ENCODE measurements at places on chromosomes 7 and 10.

GRCh38 chr10:125628104-125629049 is 54.6 kb downstream of the TEX36 start:
- DNase-seq, result no peak

DNA sequence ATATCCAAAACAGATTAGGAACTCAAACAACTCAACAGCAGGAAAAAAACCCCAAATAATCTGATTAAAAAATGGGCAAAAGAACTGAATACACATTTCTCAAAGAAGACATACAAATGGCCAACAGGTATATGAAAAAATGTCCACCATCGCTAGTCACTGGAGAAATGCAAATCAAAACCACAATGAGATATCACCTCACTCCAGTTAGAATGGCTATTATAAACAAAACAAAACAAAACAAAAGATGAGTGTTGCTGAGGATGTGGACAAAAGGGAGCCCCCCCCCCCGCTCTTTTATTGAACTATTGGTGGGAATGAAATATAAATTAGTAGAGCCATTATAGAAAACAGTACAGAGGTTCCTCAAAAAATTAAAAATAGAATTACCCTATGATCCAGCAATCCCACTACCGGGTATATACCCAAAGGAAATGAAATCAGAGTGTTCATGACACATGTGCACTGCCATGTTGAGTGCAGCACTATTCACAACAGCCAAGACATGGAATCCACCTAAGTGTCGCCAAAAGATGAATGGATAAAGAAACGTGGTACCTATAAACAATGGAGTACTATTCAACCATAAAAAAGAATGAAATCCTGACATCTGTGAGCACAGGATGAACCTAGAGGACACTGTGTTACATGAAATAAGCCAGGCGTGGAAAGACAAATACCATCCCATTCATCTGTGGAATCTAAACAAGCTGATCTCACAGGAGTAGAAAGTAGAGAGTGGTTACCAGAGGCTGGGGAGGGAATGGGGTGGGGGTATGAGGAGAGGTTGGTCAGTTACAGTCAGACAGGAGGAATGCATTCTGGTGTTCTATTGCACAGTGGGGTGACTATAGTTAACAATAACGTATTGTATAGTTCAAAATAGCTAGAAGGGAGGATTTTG is 78.1 kb upstream of the RHEB start:
- DNase-seq, result peak; percentile 37

GRCh38 chr10:95758351-95759025 is 2.5 kb downstream of the ENTPD1 start:
- DNase-seq, result peak; percentile 12

- no peak for DNase-seq
Observed at GRCh38 chr10:48609441-48609840, 4.6 kb upstream of the ARHGAP22 start.

DNA sequence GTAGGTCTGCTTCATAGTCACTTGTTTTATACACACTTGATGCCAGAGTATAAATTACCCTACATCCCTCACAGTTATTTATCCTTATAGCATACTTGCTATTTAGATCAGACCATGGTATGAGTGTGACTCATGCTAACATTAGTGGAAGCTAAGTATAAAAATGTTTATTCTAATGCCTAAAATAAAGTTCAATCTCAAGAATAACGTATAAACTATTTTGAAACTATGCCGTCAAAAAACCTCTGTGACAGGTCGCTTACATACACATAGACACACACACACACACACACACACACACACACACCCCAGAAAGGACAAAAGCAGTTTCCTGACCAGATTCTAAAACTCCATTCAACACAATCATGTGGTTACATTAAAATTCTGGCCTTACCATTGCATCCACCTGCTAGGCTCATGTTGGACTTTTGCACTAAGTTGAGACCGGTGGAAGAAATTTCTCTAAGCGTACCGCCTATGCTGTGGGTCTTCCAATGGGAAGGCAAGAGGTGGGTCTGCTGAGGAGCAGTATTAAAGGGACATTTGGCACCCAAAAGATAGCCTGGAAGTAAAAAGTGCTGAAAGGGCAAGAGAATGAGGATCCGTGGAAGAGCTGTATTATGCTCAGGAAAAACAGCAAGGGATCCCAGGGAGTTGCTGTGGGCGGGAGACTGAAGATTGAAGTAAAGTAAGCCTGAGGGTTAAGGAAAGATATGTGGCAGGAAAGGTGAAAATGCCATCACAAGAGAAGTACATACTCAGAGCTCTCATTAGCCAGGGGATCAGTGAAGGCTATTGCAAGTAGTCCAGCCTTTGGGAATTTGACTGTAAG is 5.0 kb downstream of the FOXP2 start:
- DNase-seq, result no peak

DNA sequence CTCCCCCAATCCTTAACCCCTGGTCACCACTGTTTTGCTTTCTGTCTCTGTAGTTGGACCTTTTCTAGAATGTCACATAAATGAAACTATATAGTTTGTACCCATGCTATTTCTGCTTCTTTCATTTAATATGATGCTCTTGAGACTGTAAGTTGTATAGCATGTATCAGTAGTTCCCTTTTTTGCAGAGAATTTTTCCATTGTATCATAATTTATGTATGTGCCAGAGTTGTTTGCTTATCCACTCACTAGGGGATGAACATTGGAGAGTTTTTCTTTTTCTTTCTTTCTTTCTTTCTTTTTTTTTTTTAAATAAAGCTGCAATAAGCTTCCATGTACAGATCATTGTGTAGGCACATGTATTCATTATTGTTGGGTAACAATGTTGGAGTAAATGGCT is 544.8 kb downstream of the CNTNAP2 start:
- DNase-seq, result no peak

GRCh38 chr7:27925573-27926201 is 185.7 kb downstream of the TAX1BP1 start:
- no peak for DNase-seq

- DNase-seq, result no peak
Observed at GRCh38 chr10:129099992-129100391, 367.0 kb upstream of the MGMT start.

Data from MCF 10A (cell line).